Activated naive CD8-positive, alpha-beta T cell treated with anti-CD3 and anti-CD28 coated beads, Interleukin-2, amount 50 U/mL, for 24 hours (primary cell): ENCODE measurements at places on chromosomes 6 and 20.
A peak's percentile ranks its signal among the peaks of the same experiment; 100 is the strongest.

DNA sequence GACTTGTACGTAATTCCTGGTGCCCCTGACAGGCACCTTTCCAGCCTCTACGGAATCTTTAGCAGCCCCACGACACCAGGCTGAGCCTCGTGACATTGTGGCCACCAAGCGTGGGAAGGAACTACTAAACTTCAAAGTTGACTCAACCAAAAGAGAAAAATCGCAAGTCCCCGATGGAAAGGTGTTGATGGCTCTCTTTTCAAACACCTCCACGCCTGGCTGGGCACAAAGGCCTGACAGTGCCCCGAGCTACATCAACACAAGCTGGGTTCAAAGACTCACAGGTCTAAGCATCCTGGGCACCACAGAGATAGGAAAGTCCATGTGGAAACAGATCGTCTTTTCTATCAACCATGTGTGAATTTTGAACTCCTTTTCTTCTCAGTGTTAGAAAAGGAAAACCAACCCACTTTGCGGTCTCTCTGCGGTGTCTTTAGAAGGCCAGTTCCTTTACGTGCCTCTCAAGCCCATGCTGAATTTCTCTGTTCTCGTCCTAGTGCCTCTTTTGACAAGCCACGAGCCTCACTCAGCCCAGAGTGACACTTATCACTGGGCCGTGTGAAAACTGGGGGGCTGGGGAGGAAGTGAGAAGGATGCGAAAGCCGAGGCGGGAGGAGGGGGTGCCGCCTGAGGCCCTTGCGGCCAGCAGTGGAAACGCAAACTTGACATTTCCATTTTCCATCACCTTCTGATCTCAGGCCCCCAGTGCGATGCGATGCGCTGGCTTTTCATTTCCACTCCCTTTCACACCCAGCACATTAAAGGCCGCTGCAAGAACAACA lies 59.4 kb downstream of the GFOD1 start:
- peak; percentile 85 for DNase-seq

DNA sequence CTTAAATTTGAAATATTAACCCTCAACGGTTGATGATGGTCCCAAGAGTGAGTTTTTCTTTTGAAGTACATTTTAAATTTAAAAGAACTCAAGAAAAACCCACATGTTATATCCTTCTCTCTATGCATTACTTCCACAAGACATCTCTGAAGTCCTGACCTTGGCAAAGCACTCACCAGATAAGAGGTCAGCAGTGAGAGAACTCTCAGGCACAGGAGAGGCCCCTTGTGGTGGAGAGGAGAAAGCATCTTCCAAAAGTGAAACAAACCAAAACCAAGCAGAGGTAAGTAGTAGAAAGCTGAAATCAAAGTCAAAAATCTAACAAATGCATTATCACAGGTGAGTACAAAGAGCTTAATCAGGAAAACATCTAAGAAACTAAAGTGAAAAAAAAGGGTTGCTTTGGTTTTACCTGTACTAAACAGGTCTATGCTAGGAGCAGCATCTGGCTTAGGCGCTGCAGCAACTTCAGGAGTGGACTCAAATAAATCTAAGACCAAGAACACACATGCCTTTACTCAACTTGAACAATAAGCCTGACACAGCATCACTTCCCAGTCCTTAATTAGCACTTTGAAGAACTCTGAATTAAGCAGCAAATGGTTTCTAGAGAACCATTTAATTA lies 80.5 kb downstream of the PRSS35 start:
- no peak for DNase-seq

GRCh38 chr6:169445227-169445626 lies 191.6 kb upstream of the THBS2 start:
- no peak for DNase-seq

DNA sequence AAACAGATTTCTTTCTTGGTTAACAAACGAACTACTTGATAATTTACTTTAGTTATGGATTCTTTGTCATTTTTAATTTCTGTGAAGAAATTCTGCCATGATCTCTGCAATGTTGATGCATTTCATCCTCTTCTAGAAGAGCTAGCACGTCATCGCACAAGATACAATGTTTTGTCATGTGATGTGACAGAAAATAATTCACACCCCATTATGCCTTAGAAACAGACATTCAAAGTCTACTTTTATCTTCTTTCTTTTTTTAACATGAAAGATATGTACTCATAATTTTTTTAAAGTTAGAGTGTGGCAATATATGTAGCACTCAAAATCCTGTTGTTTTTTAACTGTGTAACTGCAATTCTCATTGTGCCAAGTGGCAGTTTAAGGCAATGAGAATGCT lies 39.6 kb upstream of the NELFCD start:
- no peak for DNase-seq

DNA sequence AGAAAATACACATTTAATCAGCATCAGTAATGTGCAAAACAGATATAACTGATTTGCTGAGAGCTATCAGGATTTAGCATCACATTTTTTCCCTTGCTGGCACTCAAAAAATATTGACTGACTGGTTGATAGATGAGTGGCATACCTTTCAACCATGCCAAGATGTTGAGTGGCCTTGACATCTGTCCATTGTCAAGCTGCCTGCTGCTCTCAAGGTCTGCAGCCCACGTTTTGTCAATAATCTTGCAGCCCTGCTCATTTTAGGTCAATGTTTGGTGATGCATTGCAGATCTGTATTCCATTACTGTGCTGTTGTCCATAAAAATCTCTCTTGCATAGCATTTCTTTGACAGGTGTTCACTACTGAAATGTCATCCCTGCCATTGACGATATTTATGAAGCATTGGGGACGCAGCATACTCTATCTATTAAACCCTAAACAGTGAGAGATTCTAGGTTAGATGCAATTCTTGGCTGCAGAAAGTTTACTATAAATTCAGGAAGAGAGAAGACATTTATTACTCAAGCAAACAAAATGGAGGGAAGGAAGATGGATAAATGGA lies 111.6 kb downstream of the BFSP1 start:
- DNase-seq = no peak
